H9 (cell line): ENCODE measurements at places on chromosomes 5 and 9.
A peak's percentile ranks its signal among the peaks of the same experiment; 100 is the strongest.

DNA sequence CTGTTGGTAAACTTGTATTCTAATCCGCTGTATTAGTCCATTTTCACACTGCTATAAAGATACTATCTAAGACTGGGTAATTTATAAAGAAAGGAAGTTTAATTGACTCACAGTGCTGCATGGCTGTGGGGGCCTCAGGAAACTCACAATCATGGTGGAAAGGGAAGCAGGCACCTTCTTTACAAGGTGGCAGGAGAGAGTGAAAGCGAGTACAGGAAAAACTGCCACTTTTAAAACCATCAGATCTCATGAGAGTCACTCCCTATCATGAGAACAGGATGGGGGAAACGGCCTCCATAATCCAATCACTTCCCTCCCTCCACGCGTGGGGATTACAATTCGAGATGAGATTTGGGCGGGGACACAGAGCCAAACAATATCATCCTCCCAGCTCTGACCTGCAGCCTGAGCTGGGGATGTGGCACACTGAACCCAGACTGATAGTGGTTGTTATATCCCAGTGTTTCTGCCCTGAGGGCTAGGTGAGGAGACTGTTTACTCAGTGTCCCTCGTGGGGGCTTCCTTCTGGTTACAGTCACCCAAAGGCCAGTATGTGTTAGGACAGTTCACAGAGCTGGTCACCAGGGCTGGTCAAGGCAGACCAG, 488.3 kb downstream of the KDM4C start:
- no peak for DNase-seq

- no peak for DNase-seq
Observed at GRCh38 chr9:98867429-98868168, 60.1 kb downstream of the GALNT12 start.

- no peak for DNase-seq
Observed at GRCh38 chr9:99358668-99359067, 136.6 kb downstream of the SEC61B start.

DNA sequence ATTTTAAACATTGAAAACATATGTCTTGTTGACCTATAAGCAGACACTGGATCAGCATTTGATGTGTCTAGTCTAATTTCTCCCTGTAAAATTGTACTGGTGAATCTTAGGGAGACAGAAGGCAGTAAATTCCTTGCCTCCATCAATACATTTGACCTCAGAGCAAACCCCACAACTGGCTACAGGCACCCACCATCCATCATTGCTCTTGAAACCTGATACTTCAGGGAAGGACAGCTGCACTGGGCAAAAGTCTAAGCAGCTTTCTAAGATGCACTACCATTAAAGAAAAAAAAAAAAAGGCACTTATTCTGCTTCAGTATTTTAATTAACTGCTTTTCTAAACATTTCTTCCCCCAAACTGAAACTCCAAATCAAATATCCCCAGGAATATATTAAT, 1051.3 kb upstream of the DMAC1 start:
- DNase-seq: no peak

- DNase-seq: peak; percentile 40
Observed at GRCh38 chr5:139138809-139139208, 59.4 kb downstream of the SIL1 start.

DNA sequence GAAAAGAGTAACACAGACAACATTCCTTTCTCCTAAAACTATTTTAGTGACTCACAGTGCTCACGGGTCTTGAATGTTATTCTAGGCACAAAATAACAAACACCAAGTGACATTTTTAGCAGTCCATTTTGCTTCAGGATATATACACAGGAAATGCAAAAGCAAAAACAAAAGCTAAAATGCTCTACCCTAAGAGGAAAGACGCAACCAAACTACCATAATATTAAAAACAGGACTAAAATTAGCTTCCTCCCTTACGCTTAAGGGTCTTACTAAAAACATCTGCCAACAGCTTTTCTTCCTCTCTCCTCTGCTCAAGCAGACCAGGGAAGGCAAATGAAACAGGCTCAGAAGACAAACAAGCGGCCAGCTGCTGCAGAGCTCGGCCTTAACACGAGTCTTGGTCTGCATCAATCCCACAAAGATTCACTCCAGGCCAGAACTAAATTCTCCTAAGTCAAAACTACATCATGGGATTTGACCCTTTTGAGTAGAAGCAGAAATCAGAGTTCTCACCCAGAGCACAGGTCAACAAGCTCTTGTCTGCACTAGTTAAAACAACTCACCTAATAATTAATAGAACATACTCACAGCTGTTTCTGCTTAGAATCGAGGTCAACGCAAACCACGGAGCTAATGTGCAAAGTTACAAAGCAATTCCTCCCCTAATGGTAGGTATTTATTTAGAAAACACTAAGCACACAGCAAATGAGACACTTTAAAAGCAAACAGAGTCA, 62.3 kb downstream of the RAPGEF1 start:
- DNase-seq: no peak

GRCh38 chr5:142671266-142671665, 14.6 kb downstream of the FGF1 start:
- no peak for DNase-seq
